ENCODE measurements at places on chromosomes 12 and 14.

DNA sequence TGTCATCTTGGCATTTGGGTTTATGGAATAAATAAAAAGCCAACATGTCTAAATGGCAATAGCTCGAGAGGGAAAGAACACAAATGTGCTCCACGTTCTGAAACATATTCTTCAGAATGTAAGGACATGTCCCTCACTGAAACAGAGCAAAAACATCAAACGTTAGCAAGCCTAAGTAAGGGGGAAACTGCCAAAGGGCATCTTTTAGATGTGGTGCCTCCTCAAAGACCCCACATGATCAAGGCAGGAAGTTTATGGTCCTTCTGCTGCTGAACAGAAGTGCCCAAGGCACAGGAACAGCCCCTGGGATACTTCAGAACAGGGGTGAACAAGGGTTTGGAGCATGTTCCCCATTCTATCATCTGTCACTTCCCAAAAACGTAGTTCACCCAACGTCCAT is 227.0 kb downstream of the ANO2 start:
- no peak for DNase-seq

GRCh38 chr14:75198291-75198933 is 22.0 kb upstream of the TMED10 start:
- no peak for DNase-seq

- DNase-seq, result no peak
Measured at GRCh38 chr12:43273467-43273866, 278.5 kb downstream of the ADAMTS20 start.

- peak; percentile 65 for DNase-seq
Measured at GRCh38 chr12:1474574-1475153, 119.7 kb downstream of the FBXL14 start.

- no peak for DNase-seq
Measured at GRCh38 chr12:119204671-119205285, 26.0 kb downstream of the HSPB8 start.
